ENCODE measurements at places on chromosomes 4 and X. TPM values are rescaled to one million over a fixed set of nuclear protein-coding genes. Genes with fewer than 3 reads are reported as not detected.

DNA sequence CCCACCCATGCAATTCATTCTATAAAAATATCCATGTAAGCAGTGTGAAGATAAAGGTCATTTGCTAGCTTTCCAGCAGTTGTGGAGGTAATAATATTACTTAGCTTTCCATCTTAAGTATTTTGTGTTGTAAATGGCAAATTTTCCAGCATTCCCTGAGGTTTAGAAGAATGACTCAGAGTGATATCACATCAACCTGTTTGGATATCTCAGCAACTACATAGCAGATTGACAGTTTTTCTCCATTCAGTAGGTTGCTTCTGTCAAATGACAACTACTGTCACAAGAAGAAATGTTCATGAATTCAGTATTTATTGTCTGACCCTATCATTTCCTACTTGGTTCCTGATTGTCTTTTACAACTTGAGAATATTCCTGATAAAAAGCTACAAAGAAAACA lies 434.9 kb upstream of the GALNTL6 start:
- no peak overlapping the region for H3K27ac ChIP-seq
- no peaks in the 10 kb centered on the region for H3K4me1 ChIP-seq
- DNase-seq, result no peak
- no peaks in the 10 kb centered on the region for H3K36me3 ChIP-seq
- H3K4me3 ChIP-seq, result no peak overlapping the region

Gene DNAAF6
- not detected for total RNA-seq

GRCh38 chrX:8323356-8323755 lies 141.3 kb upstream of the VCX3B start:
- DNase-seq, result no peak
- H3K4me1 ChIP-seq, result no peaks in the 10 kb centered on the region
- peaks cover 4% of the 10 kb centered on the region for H3K27me3 ChIP-seq
- H3K4me3 ChIP-seq, result no peak overlapping the region

GRCh38 chrX:139495324-139495723 lies 35.2 kb upstream of the F9 start:
- no peaks in the 10 kb centered on the region for H3K36me3 ChIP-seq
- no peaks in the 10 kb centered on the region for H3K4me1 ChIP-seq
- H3K27ac ChIP-seq, result no peak overlapping the region
- no peaks in the 10 kb centered on the region for H3K27me3 ChIP-seq

Gene PDLIM3
- 9.2 TPM for total RNA-seq

Gene NHSL2
- 22.8 TPM for total RNA-seq

DNA sequence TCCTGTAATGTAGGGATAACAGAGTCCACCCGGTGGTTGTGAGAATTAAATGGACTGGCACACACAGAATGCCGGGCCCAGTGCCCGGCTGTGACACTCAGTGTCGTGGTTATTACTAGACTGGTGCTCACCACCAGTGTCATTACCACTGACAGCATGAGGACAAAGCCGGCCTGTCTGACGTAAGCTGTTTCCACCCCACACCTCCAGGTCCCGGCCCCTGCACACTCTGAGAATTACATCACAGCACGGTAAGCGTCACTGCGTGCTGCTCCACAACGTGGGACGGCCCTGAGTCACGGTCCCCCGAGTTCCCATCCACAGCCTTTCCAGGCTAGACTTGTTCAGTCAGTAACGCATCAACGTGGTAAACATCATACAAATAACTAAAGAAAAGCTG lies 22.9 kb downstream of the FAT1 start:
- H3K27ac ChIP-seq, result peak overlapping the region; percentile 95
- H3K4me3 ChIP-seq, result no peak overlapping the region
- no peaks in the 10 kb centered on the region for H3K27me3 ChIP-seq
- DNase-seq, result no peak
- peaks cover 67% of the 10 kb centered on the region for H3K4me1 ChIP-seq

GRCh38 chrX:39996536-39996935 lies 101.2 kb downstream of the BCOR start:
- H3K27ac ChIP-seq, result no peak overlapping the region
- H3K27me3 ChIP-seq, result no peaks in the 10 kb centered on the region
- no peaks in the 10 kb centered on the region for H3K4me1 ChIP-seq
- no peak overlapping the region for H3K4me3 ChIP-seq

Gene RTL9
- total RNA-seq, result 0.47 TPM

DNA sequence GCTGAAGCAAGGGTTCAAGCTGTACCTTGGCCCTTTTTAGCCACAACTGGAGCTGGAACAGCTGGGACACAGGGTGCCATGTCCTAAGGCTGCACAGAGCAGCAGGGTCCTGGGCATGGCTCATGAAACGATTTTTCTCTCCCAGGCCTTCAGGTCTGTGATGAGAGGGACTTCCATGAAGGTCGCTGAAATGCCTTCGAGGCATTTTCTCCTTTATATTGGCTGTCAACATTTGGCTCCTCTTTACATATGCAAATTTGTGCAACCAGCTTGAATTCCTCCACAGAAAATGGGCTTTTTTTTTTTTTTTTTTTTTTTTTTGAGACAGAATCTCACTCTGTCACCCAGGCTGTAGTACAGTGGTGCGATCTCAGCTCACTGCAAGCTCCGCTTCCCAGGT lies 430.8 kb downstream of the PCDH11X start:
- H3K27ac ChIP-seq, result no peak overlapping the region
- no peak overlapping the region for H3K4me3 ChIP-seq
- no peak for DNase-seq
- H3K27me3 ChIP-seq, result no peaks in the 10 kb centered on the region
- H3K4me1 ChIP-seq, result no peaks in the 10 kb centered on the region
- H3K36me3 ChIP-seq, result peaks cover 13% of the 10 kb centered on the region

- no peak overlapping the region for H3K27ac ChIP-seq
- no peaks in the 10 kb centered on the region for H3K4me1 ChIP-seq
- H3K36me3 ChIP-seq, result no peaks in the 10 kb centered on the region
- peaks cover 70% of the 10 kb centered on the region for H3K27me3 ChIP-seq
Observed at GRCh38 chr4:5933996-5934831, 41.3 kb upstream of the CRMP1 start.

Gene TCEAL6
- total RNA-seq, result not detected

GRCh38 chrX:79412166-79412565 lies 45.0 kb upstream of the ITM2A start:
- H3K4me1 ChIP-seq, result no peaks in the 10 kb centered on the region
- H3K4me3 ChIP-seq, result no peak overlapping the region
- no peaks in the 10 kb centered on the region for H3K36me3 ChIP-seq
- no peak for DNase-seq
- no peaks in the 10 kb centered on the region for H3K27me3 ChIP-seq

GRCh38 chr4:158782551-158783360 lies 13.9 kb downstream of the FNIP2 start:
- no peak for DNase-seq
- H3K27ac ChIP-seq, result peak overlapping the region; percentile 54
- H3K27me3 ChIP-seq, result no peaks in the 10 kb centered on the region
- no peak overlapping the region for H3K4me3 ChIP-seq
- peaks cover 61% of the 10 kb centered on the region for H3K4me1 ChIP-seq

Gene ITM2A
- 4.9 TPM for total RNA-seq

DNA sequence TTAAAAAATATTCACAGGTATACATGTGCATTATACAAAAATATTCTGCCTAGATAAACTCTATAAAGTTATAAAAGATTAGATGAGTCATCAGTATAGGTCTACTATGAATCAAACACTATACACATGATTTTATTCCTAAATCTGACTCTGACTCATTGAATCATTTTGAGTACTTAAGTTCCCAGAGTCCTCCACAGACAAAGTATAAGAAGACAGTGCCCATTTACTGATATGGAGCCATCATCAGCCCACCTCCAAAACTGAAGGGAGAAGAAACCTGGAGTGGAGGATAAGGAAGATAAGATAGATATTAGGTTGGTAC lies 28.7 kb upstream of the ANTXR2 start:
- H3K27ac ChIP-seq, result no peak overlapping the region
- peaks cover 12% of the 10 kb centered on the region for H3K4me1 ChIP-seq
- DNase-seq, result no peak
- H3K36me3 ChIP-seq, result peaks cover 6% of the 10 kb centered on the region
- H3K4me3 ChIP-seq, result no peak overlapping the region

Gene DCX
- 6.1 TPM for total RNA-seq

DNA sequence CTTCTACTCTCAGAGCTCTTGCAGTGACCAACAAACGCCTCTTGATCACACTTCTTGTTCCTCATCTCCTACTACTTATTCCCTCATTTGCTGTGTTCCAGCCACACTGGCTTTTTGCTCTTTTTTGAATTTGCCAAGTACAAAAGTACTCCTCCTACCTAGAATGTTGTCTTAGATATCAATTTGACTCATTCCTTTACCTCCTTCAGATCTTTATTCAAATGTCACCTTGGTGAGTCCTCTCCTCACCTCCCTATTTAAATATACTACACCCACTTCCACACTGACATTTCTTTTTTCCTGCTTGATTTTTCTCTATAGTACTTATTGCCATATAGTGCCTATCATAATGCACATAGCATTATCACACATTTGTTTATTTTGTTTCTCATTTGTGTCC lies 6.2 kb upstream of the DCAF4L1 start:
- H3K27me3 ChIP-seq, result peaks cover 11% of the 10 kb centered on the region
- no peak overlapping the region for H3K4me3 ChIP-seq
- no peak overlapping the region for H3K27ac ChIP-seq
- H3K4me1 ChIP-seq, result no peaks in the 10 kb centered on the region
- H3K36me3 ChIP-seq, result no peaks in the 10 kb centered on the region
- DNase-seq, result no peak

GRCh38 chr4:8488791-8489369 lies 48.3 kb downstream of the TRMT44 start:
- no peak overlapping the region for H3K4me3 ChIP-seq
- H3K36me3 ChIP-seq, result no peaks in the 10 kb centered on the region
- H3K4me1 ChIP-seq, result peaks cover 12% of the 10 kb centered on the region

- H3K4me3 ChIP-seq, result no peak overlapping the region
- peaks cover 2% of the 10 kb centered on the region for H3K36me3 ChIP-seq
- peak overlapping the region; percentile 10 for H3K27ac ChIP-seq
- no peak for DNase-seq
- peaks cover 16% of the 10 kb centered on the region for H3K4me1 ChIP-seq
Observed at GRCh38 chrX:3529466-3530010, 183.1 kb upstream of the MXRA5 start.

Gene PTCHD1
- 7.2 TPM for total RNA-seq

DNA sequence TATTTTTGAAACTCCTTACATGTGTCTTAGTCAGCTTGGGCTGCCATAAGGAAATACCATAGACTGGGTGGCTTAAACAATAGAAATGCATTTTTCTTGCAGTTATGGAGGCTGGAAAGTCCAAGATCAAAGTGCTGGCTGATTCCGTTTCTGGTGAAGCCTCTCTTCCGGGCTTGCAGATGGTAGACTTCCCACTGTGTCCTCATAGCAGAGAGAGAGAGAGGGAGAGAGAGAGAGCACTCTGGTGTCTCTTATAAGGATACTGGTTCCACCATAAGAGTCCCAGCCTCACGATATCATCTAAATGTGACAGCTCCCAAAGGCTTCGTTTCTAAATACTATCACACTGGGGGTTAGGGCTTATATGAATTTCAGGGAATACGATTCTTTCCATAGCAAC lies 39.7 kb downstream of the ENPEP start:
- H3K4me3 ChIP-seq, result no peak overlapping the region
- no peaks in the 10 kb centered on the region for H3K4me1 ChIP-seq
- DNase-seq, result no peak
- peaks cover 10% of the 10 kb centered on the region for H3K36me3 ChIP-seq
- no peak overlapping the region for H3K27ac ChIP-seq

Gene SLC6A14
- 0.27 TPM for total RNA-seq

- no peaks in the 10 kb centered on the region for H3K27me3 ChIP-seq
- H3K4me3 ChIP-seq, result no peak overlapping the region
- no peak for DNase-seq
- H3K27ac ChIP-seq, result no peak overlapping the region
Observed at GRCh38 chr4:163171590-163171989, 4.9 kb upstream of the NAF1 start.

Gene RAB39B
- total RNA-seq, result 1.7 TPM

Gene NDNF
- 8.6 TPM for total RNA-seq

DNA sequence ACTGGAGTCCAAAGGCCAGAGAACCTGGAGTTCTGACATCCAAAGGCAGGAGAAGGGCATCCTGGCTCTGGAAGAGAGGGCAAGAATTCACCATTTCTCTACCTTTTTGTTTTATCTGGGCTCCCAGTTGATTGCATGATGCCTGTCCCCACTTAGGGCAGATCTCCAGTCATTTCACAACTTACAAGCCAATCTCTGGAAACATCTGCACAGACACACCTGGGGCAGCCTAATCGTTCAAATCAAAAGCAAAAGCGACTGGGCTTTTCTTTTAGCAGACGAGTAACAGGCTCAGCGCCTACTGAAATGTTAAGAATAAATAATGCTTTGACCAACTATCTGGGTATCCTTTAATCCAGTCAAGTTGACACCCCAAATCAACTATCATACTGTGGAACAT lies 136.0 kb upstream of the NPY2R start:
- H3K4me3 ChIP-seq, result no peak overlapping the region
- H3K36me3 ChIP-seq, result no peaks in the 10 kb centered on the region
- no peak overlapping the region for H3K27ac ChIP-seq
- no peaks in the 10 kb centered on the region for H3K27me3 ChIP-seq
- no peak for DNase-seq
- no peaks in the 10 kb centered on the region for H3K4me1 ChIP-seq

Gene KLF3
- total RNA-seq, result 60.9 TPM

Gene GABRE
- 190 TPM for total RNA-seq

Gene OPN1MW
- total RNA-seq, result not detected

Gene PDS5A
- total RNA-seq, result 78.4 TPM

Gene ESX1
- total RNA-seq, result not detected

GRCh38 chr4:168491563-168491962 lies 5.3 kb upstream of the PALLD start:
- no peaks in the 10 kb centered on the region for H3K36me3 ChIP-seq
- H3K4me1 ChIP-seq, result peaks cover 1% of the 10 kb centered on the region
- no peak for DNase-seq
- H3K27ac ChIP-seq, result no peak overlapping the region
- no peak overlapping the region for H3K4me3 ChIP-seq
- no peaks in the 10 kb centered on the region for H3K27me3 ChIP-seq

GRCh38 chrX:77945910-77946545 lies 23.4 kb downstream of the PGAM4 start:
- no peak for DNase-seq
- no peaks in the 10 kb centered on the region for H3K27me3 ChIP-seq
- no peak overlapping the region for H3K27ac ChIP-seq
- H3K4me3 ChIP-seq, result no peak overlapping the region
- H3K4me1 ChIP-seq, result no peaks in the 10 kb centered on the region
- H3K36me3 ChIP-seq, result peaks cover 2% of the 10 kb centered on the region

DNA sequence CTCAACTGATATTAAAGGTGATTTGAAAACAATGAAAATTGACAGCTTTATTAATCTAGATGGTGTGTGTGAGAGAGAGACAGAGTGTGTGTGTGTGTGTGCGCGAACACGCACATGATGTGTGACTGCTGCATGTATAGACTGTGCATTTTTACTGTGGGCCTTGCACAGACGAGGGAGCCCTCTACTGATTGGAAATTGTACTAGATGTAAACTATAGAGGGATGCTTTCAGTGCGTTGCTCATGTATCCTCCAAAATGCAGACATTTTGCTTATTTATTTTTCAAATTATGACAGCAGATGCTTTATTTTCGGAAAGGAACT lies 168.4 kb upstream of the GK2 start:
- no peaks in the 10 kb centered on the region for H3K36me3 ChIP-seq
- DNase-seq, result no peak
- no peak overlapping the region for H3K27ac ChIP-seq
- H3K4me3 ChIP-seq, result no peak overlapping the region

Measured in mesothelial cell of epicardium (in vitro differentiated cells).